AG10803 (cell line): ENCODE measurements at places on chromosomes 12 and 14.

GRCh38 chr14:58844544-58844943 is 206.8 kb downstream of the DACT1 start:
- no peak for DNase-seq

DNA sequence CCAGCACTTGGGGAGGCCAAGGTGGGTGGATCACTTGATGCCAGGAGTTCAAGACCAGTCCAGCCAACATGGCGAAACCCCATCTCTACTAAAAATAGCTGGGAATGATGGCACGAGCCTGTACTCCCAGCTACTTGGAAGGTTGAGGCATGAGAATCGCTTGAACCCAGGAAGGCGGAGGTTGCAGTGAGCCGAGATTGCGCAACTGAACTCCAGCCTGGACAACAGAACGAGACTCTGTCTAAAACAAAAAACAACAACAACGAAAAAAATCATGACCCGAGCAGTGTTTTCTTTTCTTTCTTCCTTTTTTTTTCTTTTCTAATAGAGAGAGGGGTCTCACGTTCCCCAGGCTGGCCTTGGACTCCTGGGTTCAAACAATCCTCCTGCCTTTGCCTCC is 3.5 kb upstream of the CSRNP2 start:
- DNase-seq: no peak

DNA sequence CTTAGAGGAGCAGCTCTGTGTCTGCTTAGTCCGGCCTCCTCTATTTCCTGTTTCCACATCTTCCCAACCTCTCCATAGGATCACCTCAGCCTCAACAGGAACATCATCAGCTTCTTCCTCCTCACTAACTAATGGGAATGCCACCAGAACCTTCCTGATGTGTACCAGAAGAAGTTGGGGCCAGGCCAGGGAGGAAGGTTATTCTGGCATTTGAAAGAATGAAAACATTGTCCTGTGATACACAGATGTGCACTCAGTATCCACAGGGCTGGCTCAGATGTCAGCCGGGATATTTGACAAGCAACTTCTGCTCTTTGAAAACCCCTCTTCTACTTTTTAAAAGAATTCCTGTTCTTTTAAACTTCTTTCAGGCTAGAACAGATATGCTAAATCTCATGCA is 63.6 kb downstream of the TMEM30B start:
- DNase-seq: peak; percentile 51

- no peak for DNase-seq
Observed at GRCh38 chr14:91238085-91238484, 6.4 kb downstream of the GPR68 start.

DNA sequence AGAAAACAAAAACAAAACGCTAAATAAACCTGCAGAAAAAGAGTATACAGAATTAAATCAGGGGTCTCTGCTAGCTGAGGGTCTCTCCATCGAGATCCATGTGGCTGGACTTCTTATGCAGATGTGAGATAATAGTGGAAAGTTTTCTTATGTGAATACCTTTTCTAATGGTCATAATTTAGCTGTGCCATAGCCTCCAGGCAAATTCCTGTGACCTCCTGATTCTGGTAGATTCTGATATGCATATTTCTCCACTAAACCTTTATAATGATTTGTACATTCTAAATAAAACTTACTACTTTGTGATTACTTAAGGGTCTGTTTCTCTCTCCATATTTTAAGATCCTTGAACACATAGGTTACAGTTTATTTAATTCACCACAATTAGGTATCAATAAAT is 1002.6 kb downstream of the GALC start:
- no peak for DNase-seq

- DNase-seq: peak; percentile 53
Observed at GRCh38 chr12:50099302-50100008, 4.4 kb upstream of the GPD1 start.

DNA sequence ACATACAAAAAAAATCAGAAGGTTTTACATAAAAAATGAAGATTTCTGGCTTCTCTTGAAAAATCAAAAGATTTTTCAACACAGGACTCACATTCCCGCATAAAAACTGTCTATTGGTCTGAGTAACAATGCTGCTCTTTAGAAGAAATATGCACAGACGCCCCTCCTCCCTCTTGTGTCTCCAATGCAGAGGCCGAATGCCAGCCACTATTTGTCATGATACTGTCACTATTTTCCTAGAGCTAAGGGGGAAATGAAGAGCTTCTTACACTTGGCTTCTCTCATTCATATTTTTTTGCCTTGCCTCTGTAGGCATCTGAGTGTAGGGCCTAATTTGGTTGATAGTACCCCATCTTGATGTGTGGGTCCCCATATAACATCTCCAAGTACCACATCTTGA is 98.0 kb downstream of the BBS10 start:
- DNase-seq: no peak

GRCh38 chr12:94149781-94150239 is 1.4 kb downstream of the PLXNC1 start:
- DNase-seq: no peak

GRCh38 chr12:41344776-41345470 is 156.8 kb downstream of the PDZRN4 start:
- DNase-seq: no peak

GRCh38 chr12:57751432-57751787 is 700 bp downstream of the CDK4 start:
- DNase-seq: no peak

DNA sequence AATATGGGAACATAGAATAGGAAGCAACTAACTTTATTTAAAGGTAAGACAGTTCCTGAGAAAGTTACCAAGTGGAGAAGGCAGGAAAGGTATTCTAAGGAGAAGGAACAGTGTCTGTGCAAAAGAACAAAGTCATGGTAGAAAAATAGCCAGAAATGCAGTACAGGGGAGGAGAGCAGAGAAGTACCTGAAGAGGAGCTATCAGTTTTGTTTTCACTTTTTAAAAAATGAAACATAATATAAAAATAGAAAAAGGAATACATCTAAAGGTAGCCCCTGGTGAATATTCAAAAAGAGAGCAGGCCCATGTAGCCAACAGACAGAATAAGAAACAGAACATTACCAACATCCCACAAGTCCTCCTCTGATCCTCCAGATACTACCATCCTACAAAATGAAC is 408.7 kb downstream of the ADAMTS20 start:
- DNase-seq: no peak

DNA sequence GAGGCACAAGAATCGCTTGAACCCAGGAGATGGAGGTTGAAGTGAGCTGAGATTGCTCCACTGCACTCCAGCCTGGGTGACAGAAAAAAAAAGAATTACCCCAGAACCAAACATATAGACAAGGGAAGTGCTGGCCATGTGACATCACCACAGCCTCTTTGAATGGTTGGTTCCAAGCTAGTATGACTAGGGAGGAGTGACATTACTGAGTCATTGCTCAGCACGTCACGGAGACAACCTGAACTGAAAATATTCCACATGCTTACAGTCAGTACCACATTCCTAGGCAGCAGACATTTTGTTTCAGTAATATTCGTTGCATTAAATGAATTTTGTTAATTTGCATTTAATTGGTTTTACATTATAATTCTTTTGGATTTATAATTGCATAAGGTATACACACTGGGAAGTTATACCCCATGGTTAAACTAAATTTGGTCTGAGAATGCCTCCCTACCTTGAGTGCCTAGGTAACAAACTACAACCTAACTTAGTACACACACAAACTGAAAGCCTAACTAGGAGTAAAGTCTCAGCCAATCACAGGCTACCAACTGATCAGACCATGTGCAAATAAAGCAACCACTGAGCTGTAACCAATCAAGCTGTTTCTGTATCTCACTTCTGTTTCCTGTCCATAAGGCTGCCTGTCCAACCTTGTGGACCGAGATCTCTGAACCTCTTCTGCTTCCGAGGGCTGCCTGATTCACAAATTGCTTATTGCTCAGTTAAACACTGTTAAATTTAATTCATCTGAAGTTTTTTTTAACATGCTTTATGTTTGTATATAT is 164.4 kb downstream of the CAND1 start:
- DNase-seq: peak; percentile 37

- peak; percentile 96 for DNase-seq
Observed at GRCh38 chr14:61466249-61466904, 145.0 kb downstream of the PRKCH start.

DNA sequence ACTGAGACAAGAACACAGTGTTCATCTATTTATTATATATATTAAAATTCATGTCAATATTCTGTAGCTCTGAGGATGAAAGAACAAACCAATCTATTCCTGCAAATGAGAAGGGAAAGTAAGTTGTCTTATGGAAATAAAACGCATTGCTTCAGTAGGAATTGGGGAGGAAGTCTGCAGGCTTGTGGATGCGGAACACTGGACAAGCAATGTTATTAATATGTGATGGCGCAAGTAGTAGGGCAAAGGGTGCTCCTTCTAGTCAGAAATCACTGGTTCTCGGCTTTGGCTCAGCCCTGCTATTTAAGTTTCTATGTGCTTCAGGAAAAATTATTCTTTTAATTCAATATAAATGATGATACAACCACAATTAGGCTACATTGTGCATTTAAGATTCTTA is 28.8 kb upstream of the RAP1B start:
- no peak for DNase-seq

DNA sequence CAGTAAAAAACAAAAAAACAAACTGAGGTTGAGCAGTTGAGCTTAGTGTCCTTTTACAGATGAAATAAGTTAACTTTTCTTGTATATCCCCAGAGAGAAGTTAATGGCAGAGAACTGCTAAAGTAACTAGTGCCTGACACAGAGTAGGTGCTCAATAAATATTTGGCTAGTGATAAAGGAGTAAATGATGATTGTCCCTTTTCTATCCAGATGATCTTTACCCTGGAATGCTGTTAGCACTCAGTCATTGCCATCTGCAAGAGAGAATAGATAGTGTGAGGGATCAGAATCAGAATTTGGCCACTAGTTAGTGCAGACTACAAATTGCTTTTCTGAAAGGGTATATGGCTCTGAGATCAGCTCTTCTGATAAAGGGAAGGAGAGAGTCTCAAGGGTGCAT is 21.6 kb downstream of the VEZT start:
- no peak for DNase-seq

- no peak for DNase-seq
Observed at GRCh38 chr14:39038542-39038941, 64.5 kb downstream of the SEC23A start.

DNA sequence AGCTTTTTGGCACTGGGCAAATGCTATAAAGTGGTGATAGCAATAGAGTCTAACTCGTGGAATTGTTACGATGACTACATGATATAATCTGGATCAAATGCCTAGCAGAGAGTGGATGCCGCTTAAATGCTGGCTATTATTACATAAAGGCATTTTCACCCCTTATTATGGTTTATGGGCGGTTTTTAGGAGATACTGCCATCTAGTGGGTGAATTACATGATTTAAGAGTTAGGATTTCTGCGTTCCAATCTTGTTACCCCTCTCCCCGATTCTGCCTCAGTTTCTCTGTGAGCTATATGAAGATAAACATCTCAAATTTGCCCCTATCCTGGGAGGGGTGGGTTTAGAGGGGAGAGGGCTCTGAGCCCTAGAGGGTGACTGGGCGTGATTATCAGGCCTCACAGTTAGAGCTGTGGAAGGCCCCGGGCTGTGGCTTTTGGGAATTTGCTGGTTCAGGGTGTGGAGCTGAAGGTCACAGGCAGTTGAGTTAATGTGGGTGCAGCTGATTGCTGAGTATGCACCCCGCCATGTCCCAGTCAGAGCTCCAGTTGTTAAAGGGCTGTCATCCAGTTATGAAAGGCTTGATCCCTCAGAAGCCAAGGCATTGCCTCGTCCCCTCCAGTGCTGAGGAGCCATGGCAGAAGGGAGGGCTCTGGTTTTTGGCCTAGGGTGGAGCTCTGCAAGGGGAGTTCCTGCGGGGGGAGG is 14.4 kb downstream of the CLSTN3 start:
- DNase-seq: peak; percentile 49
